Right ventricle myocardium inferior (tissue), 1 donor: ENCODE measurements at places on chromosomes 1 and 21. TPM values are rescaled to one million over a fixed set of nuclear protein-coding genes. Genes with fewer than 3 reads are reported as not detected.

DNA sequence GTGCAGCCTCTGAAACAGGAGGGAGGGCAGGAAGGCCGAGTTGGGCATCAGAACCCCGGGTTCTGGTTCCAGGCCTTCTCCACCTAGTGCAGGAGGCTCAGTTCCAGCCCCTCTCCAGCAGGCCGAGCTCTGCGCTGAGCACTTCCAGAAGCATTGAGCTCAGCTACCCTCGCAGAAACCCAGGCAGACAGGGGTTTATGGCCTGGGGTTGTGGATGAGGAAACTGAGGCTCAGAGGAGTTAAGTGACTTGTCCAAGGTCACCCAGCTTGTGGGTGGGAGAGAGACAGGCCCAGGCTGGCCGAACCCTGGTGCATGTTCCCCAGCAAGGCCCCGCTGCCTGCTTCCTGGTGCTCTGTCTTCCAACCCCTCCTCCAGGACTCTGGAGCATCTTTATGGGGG lies 348.9 kb downstream of the PTPRU start:
- DNase-seq, result no peak

GRCh38 chr1:181087400-181087901 lies 1.0 kb upstream of the IER5 start:
- no peak for DNase-seq

GRCh38 chr1:202698276-202698675 lies 12.0 kb downstream of the SYT2 start:
- no peak for DNase-seq

The ACOT11 gene
- total RNA-seq, result 43.4 TPM

GRCh38 chr1:205630241-205630640 lies 1.6 kb downstream of the ELK4 start:
- DNase-seq, result no peak

GRCh38 chr1:21653744-21654100 lies 15.4 kb downstream of the RAP1GAP start:
- DNase-seq, result no peak

The OR10Z1 gene
- total RNA-seq, result not detected

- no peak for DNase-seq
These were observed 888.2 kb upstream of the CXADR start for GRCh38 chr21:16624479-16625118.

DNA sequence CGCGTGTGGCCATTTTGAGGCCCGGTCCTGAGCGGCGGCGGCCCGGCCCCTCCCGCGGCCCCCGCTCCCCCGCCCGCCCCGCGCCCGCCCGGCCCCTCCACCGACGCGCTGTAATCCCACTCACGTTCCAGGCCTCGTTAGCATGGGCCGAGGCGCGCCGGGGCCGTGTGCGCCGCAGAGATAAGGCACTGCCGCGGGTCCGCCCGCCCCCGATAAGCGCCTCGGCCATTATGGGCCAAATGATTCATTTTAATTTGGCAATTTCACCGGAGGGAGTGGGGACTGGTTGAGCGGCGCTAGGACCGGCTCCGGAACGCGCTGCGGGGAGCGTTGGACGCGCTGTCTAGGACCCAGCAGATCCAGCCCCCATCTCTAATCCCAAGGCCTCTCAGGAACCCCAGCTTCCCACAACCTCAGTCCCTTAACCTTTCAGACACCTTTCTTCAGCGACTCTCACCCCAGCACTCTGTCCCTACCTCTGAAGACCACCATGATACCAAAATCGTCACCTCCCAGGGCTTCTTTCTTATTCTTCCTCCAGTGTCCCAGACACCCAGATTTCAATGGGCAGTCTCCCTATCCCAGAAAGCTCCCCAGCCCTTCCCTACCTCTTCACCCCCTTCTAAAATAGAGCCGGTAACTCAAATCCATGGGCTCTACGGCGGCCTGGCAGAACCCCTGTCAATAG lies at the start of gene TAL1:
TAL1 (minus strand) TSS at position 39 of the 688 bp plus-strand sequence. CDS start 6,337 bp downstream, outside the sequence.
- DNase-seq, result no peak

DNA sequence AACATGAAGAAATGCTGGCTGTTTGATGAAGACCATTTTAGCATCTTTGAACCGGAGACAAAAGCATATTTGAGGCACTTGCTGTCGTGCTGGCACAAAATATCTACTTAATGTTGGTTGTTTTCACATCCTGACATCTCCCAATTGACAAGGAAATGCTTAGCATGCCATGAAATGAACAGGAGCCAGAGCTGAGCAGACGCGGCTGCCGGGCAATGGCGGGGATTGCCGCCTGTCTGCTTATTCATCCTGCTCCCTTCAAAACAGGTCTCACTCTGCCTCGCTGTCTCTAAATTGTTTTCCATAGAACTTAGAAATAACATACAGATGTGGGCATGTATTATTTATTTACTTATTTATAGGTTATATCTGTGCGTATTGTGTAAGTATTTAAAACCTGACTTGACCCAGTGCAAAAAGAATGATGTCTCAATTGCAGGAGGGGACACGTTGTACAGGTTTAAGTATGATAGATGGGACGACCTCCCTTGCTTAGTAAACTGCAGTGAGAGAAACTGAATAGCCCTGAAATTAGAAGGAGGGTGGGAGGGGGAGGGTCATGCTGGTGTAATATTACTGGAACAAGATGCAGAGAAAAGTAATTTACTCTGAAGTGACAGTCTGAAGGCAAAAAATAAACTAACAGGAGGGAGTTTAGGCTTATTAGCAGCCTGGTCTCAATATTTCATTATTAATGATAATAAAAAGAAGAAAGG lies 590.4 kb upstream of the PLXNA2 start:
- no peak for DNase-seq

GRCh38 chr1:165354739-165355138 lies 1.8 kb downstream of the LMX1A start:
- no peak for DNase-seq

DNA sequence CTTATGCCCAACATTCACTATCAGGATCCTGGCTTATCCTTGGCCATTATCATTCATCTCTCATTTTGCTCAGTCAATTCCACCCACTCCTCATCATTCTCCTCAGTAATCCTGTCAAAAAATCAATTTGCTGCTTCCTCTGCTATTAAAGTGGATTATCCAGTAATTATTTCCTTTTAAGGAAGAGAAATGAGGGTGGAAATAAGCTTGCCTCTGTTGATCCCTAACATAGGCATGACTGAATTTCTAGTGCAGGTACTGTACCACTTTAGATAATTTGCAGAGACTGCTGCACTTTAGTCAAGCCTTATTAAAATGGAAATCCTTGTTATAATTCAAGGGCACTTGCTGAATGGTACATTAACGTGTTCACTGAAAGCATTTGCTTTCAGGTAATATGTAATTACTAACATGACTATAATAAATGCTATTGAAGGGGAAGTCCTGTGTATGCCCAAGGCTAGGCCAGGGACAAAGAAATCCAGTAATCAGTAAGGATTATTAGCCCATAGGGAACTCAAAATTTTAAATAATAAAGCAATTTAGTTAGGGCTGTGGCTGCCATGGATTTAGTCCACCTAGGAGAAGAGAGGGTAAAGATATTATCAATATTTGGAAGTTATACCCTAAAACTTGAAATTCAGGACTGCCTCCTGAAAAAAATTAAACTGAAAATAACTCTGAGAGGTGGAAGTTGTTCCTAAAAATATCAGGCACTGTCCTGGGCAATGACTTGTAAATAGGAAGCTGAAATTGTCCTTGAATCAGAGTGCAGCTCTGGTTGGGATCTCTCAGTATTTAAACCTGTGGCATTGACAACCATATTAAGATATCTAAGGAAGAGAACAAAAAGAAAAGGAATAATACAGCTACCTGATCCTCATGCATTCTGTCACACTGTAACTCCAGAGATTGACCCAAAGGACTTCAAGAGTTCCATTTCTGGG lies 43.4 kb downstream of the RGS2 start:
- no peak for DNase-seq

DNA sequence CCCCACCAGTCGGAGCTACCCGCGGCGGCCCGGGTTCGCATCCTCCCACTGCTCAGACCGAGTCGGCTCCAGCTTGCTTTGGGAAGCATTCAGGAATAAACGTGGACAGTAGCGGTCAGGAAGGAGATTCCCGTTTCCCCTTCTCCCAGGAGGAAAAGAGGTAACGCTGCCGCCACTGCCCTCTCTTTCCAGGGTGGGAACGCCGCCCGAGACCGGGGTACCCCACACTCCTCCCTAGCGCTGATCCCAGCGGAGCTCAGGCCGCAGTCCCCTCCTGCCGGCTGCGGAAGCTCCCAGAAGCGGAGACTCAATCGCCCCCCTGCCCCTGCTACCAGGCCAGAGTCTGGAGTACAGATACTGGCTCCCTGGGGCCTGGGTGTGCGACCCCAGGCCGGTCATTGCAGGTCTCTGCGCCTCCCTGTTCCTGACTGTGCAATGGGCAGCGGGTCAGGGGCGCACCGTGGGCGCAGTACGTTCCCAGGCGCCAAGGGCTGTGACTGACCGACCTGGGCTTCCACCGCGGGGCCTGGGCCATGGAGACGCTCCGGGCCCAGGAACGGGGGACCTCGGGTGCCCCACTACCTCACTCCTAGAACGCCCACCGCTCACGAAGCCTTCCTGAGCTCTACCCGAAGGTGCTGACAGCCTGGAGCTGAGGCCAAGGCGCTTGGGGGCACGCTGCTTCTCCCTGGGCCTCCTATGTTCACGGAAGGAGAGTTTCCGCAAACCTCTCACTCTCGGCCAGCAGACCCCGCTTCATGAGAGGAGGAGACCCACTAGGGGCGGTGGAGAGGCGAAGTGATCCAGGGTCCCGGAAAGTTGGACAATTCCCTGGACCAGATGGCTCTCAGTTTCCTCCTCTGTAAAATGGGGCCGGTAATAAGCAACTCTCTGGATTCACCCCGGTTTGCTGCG lies 7.8 kb downstream of the DMRTA2 start:
- DNase-seq, result no peak

DNA sequence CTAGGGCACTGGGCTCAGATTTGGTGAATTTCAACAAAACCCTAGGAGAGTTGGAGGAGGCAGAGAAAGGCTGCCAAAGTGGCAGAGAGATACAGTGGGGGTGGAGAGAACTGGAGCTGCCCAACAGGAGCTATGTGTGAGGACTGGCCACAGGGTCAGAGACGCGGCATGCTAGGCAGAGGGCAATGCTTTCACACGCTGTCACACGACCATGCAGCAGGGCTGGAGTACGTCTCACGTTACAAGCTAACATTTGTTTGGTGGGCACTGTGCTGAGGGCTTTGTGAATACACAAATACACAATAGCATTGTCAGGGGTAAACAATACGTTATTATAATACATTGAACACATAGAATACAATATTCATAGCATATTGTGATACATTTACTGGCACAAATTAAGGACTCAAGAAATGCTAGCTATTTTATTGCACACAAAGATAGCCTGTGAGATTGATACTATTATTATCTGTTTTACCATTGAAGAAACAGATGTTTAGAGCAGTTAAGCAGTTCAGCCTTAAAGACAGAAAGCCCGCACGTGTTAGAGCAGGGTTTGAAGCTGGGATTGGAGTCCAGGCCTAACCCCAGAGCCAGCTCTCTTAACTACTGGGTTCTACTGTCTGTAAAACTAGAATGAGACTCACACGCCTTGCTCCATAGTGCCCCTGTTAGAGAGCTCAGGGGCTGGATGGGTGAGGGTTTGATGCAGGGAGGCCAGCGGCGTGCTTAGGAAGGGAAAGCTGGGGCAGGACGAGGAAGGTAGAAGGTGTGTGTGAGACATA lies 4.5 kb downstream of the RAB7B start:
- DNase-seq, result no peak

DNA sequence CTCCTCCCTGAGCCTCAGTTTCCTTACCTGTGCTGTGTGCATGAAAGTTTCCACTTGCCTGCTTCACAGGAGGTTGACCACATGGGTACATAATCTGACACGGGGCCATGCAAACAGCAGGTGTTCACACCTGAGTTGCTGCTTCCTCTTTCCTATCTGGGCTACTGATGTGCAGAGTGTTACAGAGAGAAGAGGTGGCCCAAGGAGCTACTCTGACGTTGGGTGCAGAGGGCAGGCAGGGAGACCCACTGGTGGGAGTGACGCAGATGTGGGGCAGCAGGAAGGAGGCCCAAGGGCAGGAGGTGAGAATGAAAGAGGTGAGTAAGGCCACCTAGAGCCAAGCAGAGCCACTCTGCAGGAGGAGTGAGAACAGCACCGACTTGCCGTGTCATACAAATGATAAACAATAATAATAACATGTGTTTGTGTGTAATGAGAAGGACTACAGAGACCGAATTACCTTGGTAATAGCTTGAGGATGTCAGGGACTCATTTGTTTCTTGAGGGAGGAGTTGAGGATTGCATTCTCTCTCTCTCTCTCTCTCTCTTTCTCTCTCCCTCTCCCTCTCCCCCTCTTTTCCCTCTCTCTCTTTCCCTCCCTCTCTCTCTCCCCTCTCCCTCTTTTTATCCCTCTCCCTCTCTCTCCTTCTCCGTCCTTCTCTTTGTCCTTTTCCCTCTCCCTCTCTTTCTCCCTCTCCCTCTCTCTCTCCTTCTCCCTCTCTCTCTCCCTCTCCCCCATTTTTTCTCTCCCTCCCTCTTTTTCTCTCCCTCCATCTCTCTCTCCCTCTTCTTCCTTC lies 87.4 kb upstream of the IGSF21 start:
- DNase-seq, result no peak

The KRTAP12-2 gene
- total RNA-seq, result not detected

The AVPR1B gene
- total RNA-seq, result not detected

GRCh38 chr1:29166291-29166878 lies 15.3 kb downstream of the SRSF4 start:
- DNase-seq, result no peak

GRCh38 chr1:93804412-93804811 lies 74.6 kb downstream of the DNTTIP2 start:
- no peak for DNase-seq

The ZMYND12 gene
- 1.4 TPM for total RNA-seq

GRCh38 chr21:46562964-46563607 lies 41.8 kb downstream of the S100B start:
- DNase-seq, result no peak

DNA sequence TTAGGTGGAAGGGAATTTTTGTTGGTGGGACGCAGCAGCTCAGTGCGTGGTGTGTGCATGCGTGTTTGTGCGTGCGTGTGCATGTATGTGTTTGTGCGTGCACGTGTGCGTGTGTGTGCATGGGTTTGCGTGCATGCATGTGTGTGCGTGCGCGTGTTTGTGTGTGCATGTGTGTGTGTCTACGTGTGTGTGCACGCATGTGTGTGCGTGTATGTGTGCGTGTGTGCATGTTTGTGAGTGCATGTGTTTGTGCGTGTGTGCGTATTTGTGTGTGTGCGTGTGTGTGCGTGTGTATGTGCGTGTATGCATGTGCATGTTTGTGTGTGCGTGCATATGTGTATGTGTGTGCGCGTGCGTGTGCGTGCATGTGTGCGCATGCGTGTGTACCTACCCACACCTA lies 20.2 kb downstream of the ATP5PO start:
- no peak for DNase-seq

The HUNK gene
- 0.08 TPM for total RNA-seq

- DNase-seq, result no peak
These were observed 86.7 kb downstream of the NFIA start for GRCh38 chr1:61169045-61169444.

- no peak for DNase-seq
These were observed 105.7 kb downstream of the C1orf21 start for GRCh38 chr1:184492536-184492935.

The OLFML2B gene
- 4.2 TPM for total RNA-seq

GRCh38 chr1:74763807-74764206 lies 30.9 kb downstream of the TYW3 start:
- DNase-seq, result no peak

- DNase-seq, result no peak
These were observed 3.3 kb upstream of the UTP11 start for GRCh38 chr1:38009088-38009840.
